ENCODE measurements at places on chromosomes 2 and 18.

DNA sequence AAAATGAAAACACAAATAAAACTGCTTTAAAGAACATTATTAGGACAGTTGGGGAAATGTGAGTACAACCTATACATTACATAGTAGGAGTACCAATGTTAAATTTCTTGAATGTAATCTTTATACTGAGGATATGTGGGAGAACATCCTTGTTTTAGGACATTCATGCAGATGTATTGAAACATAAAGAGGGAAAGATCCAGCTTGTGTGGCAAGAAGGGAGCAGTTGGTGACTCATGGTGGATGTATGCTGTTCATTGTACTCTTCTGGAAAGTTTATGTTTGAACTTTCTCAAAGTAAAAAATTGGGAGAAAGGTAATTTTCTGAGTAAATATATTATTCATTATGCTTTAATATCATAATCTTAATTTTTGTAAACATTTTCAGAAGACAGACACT lies 132.1 kb upstream of the DLGAP1 start:
- DNase-seq = no peak

DNA sequence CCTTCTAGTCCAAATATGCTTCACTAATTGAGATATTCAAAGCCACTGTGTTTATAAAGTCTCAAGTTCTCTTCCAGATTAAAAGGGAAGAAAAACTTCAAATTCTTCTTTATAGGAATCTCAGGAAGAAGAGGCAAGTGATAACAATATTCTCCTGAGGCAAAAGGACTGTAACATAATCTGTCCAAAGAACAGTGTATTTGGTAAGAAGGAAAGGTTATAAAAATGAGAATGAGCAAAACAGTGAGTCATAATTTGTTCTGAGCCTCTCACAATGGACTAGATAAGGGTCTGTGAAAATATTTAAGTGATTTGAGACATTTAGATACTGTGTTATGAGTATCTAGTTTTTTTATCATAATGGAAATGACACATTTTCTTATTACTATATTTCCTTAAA lies 44.3 kb downstream of the SNRPD1 start:
- DNase-seq = no peak

DNA sequence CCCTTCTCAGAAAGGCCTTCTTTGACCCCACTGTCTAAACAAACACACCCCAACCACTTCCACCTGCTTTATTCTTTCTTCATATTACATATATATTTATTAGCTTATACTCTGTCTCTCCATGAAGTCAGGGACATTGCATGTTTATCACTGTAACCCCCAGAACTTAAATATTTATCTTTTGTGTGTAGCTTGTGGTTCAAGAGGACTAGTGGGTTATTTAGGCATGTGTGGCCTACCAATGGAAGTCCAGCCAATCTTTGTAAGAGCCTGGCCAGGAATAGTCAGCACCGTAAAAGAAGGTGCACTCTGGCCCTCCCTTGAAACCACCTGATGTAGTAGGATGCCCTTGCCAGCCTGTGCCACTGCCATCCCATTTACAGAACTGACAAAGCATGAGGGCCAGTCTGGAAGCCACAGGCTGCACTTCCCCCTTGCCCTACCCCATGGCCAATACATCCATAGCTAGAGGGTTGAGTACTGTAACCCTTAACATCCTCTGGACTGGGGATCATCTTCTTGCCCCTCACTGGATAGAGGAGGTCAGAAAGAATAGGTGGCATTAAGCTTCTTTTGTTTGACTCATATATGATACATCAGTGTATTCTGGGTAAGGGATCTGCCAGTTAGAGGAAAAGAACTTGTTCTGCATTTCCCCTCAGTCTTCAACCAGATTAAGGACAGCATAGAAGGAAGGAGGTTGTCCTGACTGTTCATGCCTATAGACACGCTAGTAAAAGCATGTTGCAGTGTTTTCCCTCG lies 4.9 kb downstream of the NEMP2 start:
- no peak for DNase-seq

GRCh38 chr18:28409811-28410210 lies 232.9 kb upstream of the CDH2 start:
- no peak for DNase-seq

DNA sequence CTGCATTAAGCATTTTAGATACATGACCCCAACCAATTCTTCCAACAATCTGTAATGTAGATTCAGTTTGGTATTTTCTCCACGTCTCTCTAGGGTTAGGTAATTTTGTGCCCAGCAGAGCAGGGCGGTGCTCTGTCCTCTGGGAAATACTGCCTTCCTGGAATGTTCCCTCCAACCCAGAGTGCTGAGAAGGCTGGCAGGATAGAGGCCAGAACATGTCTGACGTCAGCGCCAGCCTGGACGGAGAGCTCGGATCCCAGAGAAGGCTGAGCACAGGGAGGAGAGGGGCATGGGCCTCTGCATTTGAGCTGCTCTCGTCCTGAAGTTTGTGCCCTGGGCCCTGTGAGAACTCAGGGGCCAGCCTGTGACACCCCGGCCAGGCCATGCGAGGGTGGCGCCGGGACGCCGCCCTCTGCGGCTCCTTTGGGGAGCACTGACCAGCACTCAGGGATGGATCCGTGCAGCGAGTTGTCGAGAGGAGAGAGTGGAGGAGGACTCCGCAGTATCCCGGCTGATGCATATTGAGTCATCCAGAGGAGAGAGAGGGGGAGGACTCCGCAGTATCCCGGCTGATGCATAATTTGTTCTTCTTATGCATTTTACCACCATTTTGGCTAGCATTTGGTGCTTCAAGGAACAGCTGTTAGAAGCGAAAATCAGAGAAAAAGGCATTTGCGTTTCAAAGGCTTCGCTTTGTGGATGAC lies 80.0 kb upstream of the PXDN start:
- DNase-seq = no peak

DNA sequence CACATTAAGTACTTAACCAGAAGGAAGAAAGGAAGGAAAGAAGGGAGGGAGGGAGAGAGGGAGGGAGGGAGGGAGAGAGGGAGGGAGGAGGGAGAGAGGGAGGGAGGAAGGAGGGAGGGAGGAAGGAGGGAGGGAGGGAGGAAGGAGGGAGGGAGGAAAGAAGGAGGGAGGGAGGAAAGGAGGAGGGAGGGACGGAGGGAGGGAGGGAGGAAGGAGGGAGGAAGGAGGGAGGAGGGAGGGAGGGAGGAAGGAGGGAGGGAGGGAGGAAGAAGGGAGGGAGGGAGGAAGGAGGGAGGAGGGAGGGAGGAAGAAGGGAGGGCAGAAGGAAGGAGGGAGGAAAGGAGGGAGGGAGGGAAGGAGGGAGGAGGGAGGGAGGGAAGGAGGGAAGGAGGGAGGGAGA lies 363.3 kb downstream of the MBD2 start:
- DNase-seq = no peak

- no peak for DNase-seq
Measured at GRCh38 chr2:172806996-172807395, 71.4 kb downstream of the RAPGEF4 start.

- DNase-seq = no peak
Measured at GRCh38 chr18:30969670-30970170, 72.8 kb downstream of the DSC3 start.

DNA sequence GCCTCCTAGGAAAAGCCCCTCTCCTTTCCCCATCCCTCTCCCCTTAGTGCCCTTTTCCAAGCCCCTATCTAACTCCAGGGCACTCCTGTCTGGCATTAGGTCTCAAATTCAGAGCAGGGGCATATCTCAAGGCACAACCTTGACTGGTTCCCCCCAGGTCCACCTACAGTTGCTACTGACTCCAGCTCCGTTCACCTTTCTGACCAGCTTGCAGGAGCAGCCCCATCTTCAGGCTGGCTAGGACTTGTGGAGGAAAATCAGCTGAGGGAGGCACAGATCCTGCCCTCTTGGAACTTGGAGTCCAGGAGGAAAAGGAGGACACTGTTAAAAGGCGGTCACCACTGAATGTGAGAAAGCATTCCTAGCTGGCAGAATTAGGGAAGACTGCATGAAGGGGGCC lies 152.4 kb downstream of the ZFP36L2 start:
- DNase-seq = no peak

GRCh38 chr2:167424803-167425755 lies 536.8 kb downstream of the XIRP2 start:
- DNase-seq = no peak

GRCh38 chr2:234861841-234862735 lies 89.7 kb upstream of the SH3BP4 start:
- no peak for DNase-seq

DNA sequence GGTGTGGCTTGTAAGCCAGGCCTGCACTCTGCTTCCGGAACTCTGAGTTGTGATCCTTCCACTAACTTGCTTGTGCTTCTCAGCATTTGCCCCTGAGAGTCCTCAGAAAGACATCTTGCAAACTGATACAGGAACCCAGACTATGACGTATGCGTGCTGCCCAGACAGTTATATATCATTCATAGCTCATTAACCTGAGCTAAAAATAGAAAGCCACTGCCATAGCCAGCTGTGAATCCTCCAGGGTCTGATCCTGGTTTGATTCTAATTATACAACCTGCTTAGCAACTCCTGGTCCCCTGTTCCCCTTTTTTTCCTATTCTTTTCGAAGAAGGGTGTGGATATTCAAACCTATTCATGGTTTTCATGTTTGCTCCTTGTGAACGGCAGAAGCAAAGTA lies 63.7 kb downstream of the MARCHF4 start:
- no peak for DNase-seq

GRCh38 chr2:29009711-29010677 lies 28.9 kb downstream of the TOGARAM2 start:
- no peak for DNase-seq

DNA sequence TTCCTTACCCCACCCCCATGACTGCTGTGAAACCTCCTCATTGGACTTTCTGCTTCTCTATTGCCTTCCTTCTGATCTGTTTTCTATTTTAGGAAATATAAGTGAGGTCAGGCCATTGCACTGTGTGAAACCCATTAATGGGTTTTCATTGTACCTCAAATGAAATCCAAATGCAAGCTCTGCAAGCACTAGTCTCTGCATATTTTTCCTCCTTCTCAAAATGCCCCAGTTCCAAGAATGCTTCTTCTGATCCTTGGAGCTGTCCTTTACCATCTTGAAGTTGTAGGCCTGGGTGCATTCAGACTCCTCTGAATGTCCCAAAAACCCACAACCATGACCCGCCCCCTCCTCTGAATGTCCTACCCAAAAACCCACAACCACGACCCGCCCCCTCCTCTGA lies 8.2 kb downstream of the IL1A start:
- DNase-seq = no peak

GRCh38 chr18:48817021-48817461 lies 133.7 kb downstream of the SMAD7 start:
- no peak for DNase-seq

DNA sequence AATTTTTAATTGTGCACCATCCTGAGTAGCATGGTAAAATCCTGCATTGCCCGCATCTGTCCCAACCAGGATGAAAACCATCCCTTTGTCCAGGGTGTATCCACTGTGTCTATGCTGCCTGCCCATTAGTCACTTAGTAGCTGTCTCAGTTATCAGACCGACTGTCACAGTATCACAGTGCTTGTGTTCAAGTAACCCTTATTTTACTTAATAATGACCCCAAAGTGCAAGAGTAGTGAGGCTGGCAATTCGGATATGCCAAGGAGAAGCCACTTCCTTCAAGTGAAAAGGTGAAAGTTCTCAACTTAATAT lies 8.8 kb downstream of the ITSN2 start:
- no peak for DNase-seq

- no peak for DNase-seq
Measured at GRCh38 chr2:6937582-6937981, 20.4 kb downstream of the RNF144A start.

DNA sequence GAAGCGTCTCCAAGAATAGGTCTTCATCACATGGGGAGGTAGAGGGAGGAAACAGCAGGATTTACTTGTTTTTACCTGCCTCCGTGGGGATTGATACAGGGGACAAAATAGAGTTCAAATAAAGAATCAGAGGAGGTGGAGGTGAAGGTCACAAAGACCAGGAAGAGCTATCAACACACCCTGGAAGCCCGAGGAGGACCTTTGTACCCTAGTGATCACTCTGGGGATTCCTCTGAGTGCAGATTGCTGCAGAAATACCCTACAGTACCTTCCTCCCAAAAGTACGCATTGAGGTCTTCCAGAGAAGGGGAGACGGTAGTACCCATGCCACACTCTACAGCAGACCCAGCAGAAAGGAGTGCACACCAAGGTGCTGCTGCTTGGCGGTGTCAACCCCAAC lies 44.9 kb downstream of the OSR1 start:
- no peak for DNase-seq

DNA sequence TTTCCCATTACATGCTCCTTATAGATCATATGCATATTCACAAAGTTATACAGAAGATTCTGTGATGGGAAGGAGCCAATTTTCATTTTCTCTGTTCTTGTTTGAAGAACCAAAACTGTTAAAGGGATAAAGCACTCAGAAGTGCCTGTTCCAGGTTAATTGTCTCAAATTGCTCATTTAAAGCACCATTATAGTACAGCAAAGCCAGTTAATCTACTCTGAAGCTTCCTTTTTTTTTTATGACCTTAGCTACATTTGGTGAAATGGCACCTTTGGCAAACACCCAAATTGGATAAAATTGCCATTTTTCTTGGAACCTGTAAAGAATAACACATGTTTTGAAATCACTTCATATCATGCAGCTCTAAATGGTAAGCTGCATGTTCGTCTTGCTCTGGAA lies 1092.3 kb downstream of the BCL11A start:
- DNase-seq = no peak

- DNase-seq = no peak
Measured at GRCh38 chr2:5215989-5216607, 476.1 kb upstream of the SOX11 start.

- no peak for DNase-seq
Measured at GRCh38 chr18:56516789-56517188, 121.6 kb downstream of the TXNL1 start.

- DNase-seq = no peak
Measured at GRCh38 chr2:32772638-32773447, 145.0 kb downstream of the TTC27 start.

GRCh38 chr18:47677952-47678351 lies 252.5 kb downstream of the SMAD2 start:
- DNase-seq = no peak

GRCh38 chr2:221156062-221156734 lies 415.9 kb downstream of the EPHA4 start:
- DNase-seq = no peak

DNA sequence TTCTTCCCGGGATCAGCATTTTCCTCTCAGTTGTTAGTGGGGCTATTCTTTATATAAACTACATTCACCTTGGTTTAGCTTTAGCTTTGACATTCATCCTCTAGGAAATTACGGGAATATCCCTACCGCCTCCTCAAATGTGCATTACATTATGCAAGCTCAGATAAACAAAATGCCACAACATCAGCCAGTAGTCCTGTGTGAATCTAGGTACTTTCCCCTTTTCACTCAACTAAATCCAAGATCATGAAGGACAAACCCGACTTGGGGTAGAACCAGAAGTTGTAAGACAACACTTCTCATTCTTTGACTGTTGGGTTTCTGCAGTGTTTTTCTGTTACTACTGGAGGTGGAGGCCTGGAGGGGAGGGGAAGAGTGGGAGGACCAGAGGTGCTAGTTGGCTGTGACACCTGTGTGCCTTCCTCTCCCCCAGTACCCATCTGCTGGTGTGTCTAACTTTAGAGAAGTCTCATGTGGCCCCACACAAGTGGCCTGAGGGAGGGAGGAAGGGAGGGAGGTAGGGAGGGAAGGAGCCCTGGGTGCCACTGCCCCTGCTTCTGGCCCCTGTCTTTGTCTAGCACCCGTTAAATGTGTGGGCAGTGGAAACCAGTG lies 84.8 kb upstream of the BCL2L11 start:
- no peak for DNase-seq

Measured in activated T-helper 1 cell treated with anti-CD3 and anti-CD28 coated beads, Interleukin-2, amount 50 U/mL, for 16 hours (primary cell).